Cardiac septum (tissue), 1 donor: ENCODE measurements at places on chromosomes 5 and 9.

- no peak for DNase-seq
These were observed 12.3 kb downstream of the TRAF2 start for GRCh38 chr9:136898483-136899100.

DNA sequence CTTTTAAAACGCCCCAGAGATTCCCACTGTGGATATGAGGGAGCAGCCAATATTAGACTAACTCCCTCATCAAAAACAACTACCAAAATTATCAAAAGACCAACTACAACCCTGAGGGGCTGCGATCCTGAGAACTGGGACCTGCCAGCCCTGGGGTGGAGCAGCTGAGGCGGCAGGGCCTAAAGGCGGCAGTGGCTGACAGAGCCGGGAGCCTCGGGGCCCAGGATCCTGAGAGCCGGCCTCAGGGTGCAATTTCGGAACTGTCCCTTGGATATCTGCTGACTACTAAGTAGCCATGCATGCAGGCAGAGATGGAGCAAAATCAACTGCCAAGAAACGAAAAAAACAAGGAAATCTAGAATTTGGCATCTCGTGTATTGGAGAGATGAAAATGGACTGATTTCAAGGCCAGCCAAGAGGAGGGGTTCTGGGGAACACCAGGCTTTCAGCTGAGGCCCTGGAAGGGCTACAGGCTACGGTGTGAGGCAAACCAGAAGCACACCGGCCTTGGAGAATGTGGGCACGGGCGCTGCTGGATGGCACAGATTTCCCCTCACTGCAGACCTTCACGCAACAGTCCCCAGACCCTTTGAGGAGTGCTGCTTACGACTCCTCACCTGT, 63.6 kb upstream of the UBAC1 start:
- DNase-seq, result peak; percentile 47

DNA sequence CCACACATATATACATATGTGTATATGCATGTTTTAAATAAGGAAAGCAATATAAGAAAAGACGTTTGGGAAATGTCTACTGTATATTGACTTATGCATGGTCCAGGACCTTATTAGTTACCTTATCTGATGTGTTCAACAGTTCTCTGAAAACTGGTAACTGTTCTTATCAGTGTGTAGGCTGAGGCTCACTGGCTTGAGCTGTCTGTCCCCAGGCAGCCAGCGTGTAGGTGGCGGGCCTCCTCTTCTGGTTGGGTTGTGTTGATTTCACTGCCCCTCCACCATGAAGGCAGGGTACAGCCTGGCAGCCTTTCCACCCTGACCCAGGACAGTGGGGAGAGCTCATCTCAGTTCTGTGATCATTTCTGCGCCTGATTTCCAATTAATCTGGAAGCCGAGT, 38.7 kb upstream of the SEMA4D start:
- no peak for DNase-seq

- no peak for DNase-seq
These were observed 37.4 kb downstream of the MVB12B start for GRCh38 chr9:126363847-126364671.

DNA sequence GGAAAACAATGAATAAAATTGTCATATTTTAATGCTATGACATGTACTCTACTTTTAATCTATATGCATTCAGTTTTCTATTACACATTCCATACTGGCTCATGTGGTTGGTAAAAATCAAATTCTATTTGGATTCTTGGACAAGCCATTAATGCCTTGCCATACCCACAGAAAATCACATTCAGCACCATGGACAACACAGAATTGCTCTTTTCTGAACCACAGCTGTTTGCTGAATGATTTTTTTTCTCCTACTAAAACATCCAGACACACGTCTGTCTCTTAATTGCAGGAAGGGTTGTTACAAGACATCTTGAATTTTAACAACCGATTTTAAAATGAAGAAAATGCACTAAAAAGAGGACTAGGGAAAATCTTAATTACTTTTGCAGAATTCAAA, 675.6 kb downstream of the BRINP1 start:
- DNase-seq, result no peak

DNA sequence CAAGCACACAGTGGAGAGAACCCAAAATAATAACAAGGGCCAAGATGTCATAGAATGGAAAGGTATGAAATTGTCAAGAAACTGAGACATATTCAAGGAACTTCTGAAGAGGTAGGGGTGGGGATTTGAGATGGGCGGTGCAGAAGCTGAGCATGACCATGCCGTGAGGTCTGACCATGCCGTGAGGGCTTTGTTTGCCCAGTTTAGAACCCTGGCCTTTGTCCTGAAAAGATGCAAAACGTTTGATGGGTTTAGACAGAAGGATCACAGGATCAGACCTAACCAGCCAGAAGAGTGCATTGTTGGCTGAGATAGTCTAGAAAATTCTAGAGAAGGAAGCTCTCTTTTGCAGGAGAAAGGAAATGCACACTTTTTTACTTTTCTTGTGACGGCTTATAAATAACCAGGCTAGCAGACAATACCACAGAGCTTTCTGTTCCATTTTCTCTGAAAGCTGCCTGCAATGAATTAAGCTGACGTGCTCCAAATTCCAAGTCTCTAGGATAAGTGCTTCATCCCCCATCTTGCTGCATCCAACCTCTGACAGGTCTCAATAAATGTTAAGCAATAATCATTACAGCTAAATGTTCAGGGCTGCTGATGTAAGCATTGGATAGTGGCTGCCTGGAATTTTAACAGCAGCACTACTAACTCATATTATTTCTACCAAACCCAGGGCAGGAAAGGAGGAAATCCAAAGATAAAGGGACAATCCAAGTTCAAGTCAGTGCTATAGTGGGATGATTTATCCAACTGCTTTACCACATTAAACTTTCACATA, 110.9 kb upstream of the IL6ST start:
- no peak for DNase-seq
